ENCODE measurements at places on chromosomes 6 and 20. TPM values are rescaled to one million over a fixed set of nuclear protein-coding genes. Genes with fewer than 3 reads are reported as not detected.

ACOT13 gene
- 12.0 TPM for total RNA-seq

CLPSL2 gene
- not detected for total RNA-seq

CCN2 gene
- total RNA-seq = 54.5 TPM

CRISP3 gene
- total RNA-seq = not detected

PGBD1 gene
- 13.6 TPM for total RNA-seq

ID4 gene
- 29.2 TPM for total RNA-seq

RNF144B gene
- total RNA-seq = 0.15 TPM

DNA sequence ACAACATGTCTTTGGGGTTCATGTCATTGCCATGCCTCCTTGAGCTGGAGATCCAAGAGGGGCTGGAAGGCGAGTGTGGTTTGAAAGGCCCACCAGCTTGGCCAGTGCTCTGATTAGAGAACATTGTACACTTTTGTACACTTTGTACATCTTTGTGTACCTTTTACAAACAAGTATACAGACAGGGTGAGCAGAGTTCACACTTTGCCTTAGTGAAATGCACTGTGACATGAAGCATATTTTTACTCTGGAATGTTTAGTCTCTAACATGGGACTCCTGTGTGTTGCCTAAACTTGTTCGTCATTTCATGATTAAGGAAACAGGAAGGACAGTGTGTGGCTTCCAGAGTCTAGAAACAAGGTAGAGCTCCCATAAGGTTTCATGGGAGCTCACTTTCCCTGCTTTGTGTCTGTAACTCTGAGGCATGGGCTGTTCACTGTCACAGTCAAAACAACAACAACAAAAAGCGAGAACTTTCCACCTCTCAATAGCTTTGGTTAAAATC, 225.8 kb upstream of the SOX4 start:
- peaks cover 47% of the 10 kb centered on the region for H3K4me1 ChIP-seq
- no peak overlapping the region for H3K4me3 ChIP-seq
- no peaks in the 10 kb centered on the region for H3K27me3 ChIP-seq
- no peak for DNase-seq
- H3K36me3 ChIP-seq = no peaks in the 10 kb centered on the region
- no peak overlapping the region for H3K27ac ChIP-seq

- H3K36me3 ChIP-seq = no peaks in the 10 kb centered on the region
- H3K4me3 ChIP-seq = no peak overlapping the region
- DNase-seq = no peak
- no peak overlapping the region for H3K27ac ChIP-seq
Measured at GRCh38 chr6:166898910-166899309, 57.4 kb downstream of the RNASET2 start.

- H3K27me3 ChIP-seq = no peaks in the 10 kb centered on the region
- no peaks in the 10 kb centered on the region for H3K36me3 ChIP-seq
- DNase-seq = no peak
- H3K27ac ChIP-seq = no peak overlapping the region
- H3K4me1 ChIP-seq = no peaks in the 10 kb centered on the region
Measured at GRCh38 chr6:145749632-145750031, 14.3 kb upstream of the EPM2A start.

GRCh38 chr20:31644701-31645100, 7.0 kb downstream of the COX4I2 start:
- H3K27ac ChIP-seq = no peak overlapping the region
- DNase-seq = no peak
- no peaks in the 10 kb centered on the region for H3K4me1 ChIP-seq
- H3K4me3 ChIP-seq = no peak overlapping the region

DNA sequence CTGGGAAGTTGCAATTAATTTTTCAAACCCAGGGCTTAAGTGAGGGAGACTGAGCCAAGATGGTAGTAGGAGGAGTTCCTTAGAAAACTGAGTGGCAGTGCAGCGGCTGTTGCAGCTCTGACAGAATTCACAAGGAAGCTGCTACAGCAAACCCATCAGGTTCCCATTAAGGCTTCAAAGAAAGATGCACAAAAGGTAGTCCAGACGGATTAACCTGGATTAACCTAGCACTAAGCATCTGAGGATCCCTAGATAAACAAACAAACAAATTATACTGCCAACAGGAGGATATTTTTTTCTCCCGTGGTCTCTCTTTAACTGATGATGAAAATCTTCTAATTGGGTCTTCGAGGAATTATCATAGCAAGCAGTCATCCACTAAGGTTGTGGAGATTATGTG, 5.2 kb downstream of the TENT5A start:
- H3K36me3 ChIP-seq = no peaks in the 10 kb centered on the region
- H3K27ac ChIP-seq = peak overlapping the region; percentile 62

- no peak overlapping the region for H3K27ac ChIP-seq
- peaks cover 7% of the 10 kb centered on the region for H3K4me1 ChIP-seq
- DNase-seq = no peak
Measured at GRCh38 chr20:32893263-32894025, 34.7 kb downstream of the EFCAB8 start.
